Stimulated activated CD8-positive, alpha-beta memory T cell treated with anti-CD3 and anti-CD28 coated beads, Interleukin-15, amount 100 ng/mL, for 24 hours (primary cell): ENCODE measurements at places on chromosomes 16 and 17.

GRCh38 chr17:19378416-19379360 is at the start of gene MAPK7:
TSS of gene MAPK7 (plus strand) at chr17:19378498. CDS start at chr17:19378901, 403 bp downstream.
- no peak for DNase-seq

DNA sequence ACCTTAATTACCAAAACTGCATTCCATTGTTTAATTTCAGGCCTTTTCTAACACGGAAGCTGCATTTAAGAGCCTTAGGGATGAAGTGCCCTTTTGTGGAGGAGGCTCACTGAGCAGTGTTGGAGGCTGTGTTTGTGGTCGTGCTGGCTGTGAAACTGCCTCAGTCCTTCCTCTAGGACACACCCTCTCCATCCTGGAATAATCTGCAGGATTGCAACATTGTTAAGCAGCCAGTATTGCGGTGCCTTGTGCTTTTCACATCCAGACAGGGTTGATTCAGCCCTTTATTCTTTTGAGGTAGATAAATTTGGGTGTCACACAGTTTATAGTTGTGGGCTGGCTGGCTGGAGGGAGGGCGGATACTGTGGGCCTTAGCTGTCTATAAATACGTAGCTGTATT is 141.6 kb downstream of the CDRT15L2 start:
- no peak for DNase-seq

- DNase-seq = no peak
These were observed 40.4 kb upstream of the DNAH9 start for GRCh38 chr17:11557727-11558452.

DNA sequence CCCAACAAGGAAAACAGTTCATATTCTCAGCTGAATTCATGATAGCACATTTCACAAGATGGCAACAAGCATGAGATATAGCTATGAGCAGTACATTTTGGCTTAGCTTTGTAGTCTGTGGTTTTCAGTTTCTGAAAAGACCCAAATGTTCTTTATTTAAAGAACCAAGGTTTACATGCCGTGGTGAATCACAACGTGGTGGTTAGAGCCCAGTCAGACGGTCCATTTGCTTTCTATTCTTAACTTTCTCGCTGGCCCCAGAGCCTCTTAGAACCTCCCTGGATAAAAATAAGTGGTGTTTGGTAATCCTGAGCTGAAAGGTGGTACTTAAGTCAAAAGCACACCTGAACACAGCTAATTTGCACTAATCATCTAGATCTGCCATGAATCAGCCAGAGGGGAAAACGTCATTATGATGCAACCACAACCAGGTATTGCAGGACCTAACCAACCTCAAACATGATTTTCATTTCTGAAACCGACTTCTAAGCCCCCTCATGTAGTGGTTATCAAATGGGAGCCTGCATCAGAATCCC is 18.6 kb upstream of the HAPSTR1 start:
- no peak for DNase-seq

GRCh38 chr16:11507991-11508390 is 78.7 kb downstream of the LITAF start:
- no peak for DNase-seq

GRCh38 chr17:16920628-16921020 is 51.3 kb downstream of the TNFRSF13B start:
- DNase-seq = no peak

GRCh38 chr17:44561237-44561623 is 3.9 kb downstream of the FZD2 start:
- no peak for DNase-seq

DNA sequence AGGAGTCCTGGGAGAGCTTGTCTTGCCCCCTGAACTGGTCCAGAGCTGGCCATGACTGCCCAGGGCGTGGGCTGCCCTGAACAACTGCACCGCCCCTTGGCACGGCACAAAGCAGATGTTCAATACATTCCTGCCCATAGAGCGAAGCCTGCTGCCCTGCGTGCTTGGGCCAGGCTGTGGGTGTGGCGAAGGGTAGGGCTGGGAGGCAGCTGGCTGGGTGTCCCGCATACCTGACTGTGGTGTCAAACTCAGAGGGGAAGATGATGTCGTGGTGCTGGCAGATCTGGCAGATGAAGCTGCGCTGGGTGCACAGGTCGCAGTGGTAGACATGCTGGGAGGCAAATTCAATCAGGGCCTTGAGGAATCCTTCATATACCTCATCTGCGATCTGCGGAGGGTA is 124.2 kb upstream of the SMURF2 start:
- no peak for DNase-seq

- DNase-seq = no peak
These were observed 57.2 kb downstream of the CHD9 start for GRCh38 chr16:53112015-53112414.

- DNase-seq = no peak
These were observed 474.8 kb downstream of the SHISA9 start for GRCh38 chr16:13376174-13376573.

- no peak for DNase-seq
These were observed 27.8 kb downstream of the CASKIN2 start for GRCh38 chr17:75487351-75488070.

DNA sequence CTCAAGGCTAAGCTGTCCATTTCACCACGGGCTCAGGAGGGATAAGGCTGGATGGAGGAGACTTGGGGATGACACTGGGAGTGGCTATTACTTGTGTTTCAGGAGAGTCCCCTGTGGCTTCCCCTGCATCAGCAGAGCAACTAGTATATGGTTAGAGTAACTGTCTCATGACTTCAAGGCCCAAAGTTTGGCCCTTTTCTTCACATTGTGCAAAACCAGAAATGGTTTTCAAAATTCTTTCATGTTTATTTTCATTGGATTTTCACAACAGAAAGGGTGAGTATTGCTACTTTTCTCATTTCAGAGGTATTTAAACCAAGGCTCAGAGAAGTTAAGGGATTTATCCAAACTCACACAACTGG is 18.1 kb upstream of the TAC4 start:
- no peak for DNase-seq

- DNase-seq = no peak
These were observed 4.1 kb downstream of the CDH16 start for GRCh38 chr16:66914541-66914940.

DNA sequence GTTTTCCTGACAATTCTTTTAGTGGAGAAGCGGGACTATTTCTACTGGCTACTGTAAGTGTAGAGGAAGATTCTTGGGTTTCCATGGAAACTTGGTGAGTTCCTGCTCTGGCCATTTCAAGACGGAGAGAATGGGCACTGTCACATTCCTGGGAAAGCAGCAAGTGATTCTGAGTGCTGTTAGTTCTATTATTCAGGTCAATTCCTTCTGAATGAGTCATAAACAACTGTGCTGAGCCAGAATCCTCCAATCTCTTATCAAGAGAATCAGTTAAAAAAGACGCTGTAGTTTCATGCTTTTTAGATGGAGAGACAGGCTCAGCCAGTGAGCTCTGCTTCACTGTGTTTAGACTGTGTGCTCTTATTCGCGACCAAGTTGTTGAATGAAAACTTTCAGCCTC is 19.6 kb downstream of the AKAP10 start:
- no peak for DNase-seq

GRCh38 chr16:85029408-85029784 is 1.8 kb downstream of the KIAA0513 start:
- DNase-seq = no peak

- no peak for DNase-seq
These were observed 171.4 kb downstream of the COPRS start for GRCh38 chr17:31687505-31688126.

GRCh38 chr16:13108126-13108525 is 206.7 kb downstream of the SHISA9 start:
- DNase-seq = no peak

- no peak for DNase-seq
These were observed 21.2 kb downstream of the SOCS3 start for GRCh38 chr17:78338486-78339259.
